ENCODE measurements at places on chromosomes 5 and 9. TPM values are rescaled to one million over a fixed set of nuclear protein-coding genes. Genes with fewer than 3 reads are reported as not detected.

The IL13 gene
- total RNA-seq = not detected

DNA sequence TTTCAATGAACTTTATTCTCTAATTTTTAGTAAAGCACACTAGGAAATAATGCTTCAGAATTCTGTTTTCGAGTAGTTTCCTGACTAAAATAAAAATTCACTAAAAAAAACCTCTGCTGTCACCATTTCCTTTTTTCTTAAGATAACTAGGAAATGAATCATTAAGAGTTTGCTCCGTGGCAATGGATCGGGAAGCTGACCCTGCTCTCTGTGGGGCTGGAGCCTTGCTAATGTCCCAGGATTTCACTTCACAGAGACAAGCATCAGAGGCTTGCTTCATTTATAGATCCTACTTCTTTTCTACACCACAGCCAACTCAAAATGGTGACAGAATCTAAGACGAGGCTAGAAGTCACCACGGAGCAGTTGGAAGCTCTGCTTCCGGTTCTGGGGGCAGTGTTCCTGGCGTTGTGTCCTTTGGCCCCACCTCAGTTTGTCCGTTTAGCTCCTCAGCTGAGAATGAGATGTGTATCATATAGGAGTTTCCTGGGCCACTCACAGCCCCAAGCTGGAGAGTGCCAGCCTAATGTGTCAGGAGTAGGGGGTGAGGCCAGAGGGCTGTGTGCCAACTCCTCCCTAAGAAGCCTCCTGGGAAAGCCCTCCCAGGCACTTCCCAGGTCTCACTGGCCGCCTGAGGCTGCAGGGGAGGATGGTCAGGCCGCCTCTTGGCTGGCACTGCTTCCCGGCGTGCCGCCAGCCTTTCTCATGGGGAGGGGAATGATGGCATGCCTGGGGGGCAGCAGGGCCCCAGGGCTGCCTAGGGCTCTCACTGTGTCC is 19.6 kb downstream of the TENT4A start:
- H3K27ac ChIP-seq = peak overlapping the region; percentile 34
- no peaks in the 10 kb centered on the region for H3K27me3 ChIP-seq
- no peak for DNase-seq
- H3K4me3 ChIP-seq = no peak overlapping the region
- peaks cover 18% of the 10 kb centered on the region for H3K4me1 ChIP-seq
- H3K36me3 ChIP-seq = no peaks in the 10 kb centered on the region

DNA sequence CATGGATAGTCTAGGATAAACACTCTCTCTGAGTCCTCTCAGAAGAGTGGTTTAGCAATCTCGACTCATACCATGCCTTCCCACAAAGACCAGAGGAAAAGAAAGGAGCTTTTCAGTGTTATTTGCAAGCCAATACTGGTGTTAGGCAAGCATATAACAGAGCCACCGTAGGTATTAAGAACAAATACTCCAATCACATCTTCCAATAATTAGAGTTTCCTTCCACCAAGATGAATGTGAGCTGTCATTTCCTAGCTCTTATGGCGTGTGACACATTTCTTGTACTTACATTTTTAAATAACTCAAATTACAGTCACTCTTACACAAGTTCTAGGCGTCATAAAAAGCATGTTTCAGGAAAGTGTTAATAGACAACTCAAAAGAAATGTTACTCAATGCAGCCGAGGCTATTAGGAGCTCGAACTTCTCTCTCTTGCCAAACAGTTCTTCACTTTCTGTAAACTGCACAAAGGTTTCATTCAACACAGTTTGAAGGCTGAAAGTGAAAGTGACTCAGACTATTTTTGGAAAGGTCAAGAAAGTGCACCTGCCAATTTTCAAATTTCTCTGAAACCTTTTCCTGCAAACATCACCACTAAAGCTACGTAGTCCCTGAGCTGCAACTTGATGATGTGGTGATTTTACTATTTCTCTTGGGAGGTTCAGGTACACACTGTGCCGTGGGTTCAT is 153.8 kb downstream of the AUH start:
- no peak for DNase-seq
- H3K4me1 ChIP-seq = peaks cover 22% of the 10 kb centered on the region
- peak overlapping the region; percentile 88 for H3K27ac ChIP-seq

- no peaks in the 10 kb centered on the region for H3K27me3 ChIP-seq
- no peak for DNase-seq
- H3K27ac ChIP-seq = no peak overlapping the region
- peaks cover 7% of the 10 kb centered on the region for H3K4me1 ChIP-seq
- no peak overlapping the region for H3K4me3 ChIP-seq
- H3K36me3 ChIP-seq = no peaks in the 10 kb centered on the region
Observed at GRCh38 chr9:20579524-20580314, 42.6 kb downstream of the MLLT3 start.

DNA sequence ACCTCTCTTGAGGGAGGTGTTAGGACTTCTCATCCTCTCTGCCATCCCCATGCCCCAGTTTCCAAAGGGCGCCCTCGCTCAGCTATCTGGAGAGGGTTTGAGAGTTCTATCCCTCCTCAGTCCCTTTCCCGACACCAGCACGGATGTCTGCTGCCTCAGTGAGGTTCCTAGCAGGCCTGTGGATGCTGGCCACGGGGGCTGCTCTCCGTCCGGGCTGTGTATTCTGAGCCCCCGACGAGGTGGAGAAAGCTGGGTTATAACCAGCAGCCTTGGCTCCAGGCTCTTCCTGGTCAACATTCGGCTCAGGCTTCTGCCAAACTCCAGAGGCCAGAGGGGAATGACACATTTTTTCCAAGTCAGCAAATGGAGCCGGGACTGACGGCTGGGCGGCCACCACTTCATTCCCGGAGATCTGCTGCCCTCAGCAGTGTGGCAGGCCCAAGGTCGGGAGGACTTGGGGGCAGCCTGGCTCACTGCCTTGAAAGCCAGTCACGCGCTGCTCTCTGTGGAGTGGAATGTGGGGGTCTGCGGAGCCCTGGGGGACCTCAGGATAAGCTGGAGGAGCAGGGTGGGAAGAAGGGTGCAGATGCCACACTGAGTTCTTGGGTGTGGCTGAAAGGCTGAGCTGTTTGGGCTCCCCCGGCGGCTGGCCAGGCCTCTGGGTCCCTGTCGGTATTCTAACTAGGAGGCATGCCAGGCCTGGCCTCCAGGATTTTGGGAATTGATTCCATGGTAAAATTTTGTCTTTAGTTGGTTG is 27.4 kb downstream of the PTPA start:
- no peaks in the 10 kb centered on the region for H3K27me3 ChIP-seq
- H3K4me3 ChIP-seq = no peak overlapping the region
- peaks cover 52% of the 10 kb centered on the region for H3K4me1 ChIP-seq
- H3K27ac ChIP-seq = peak overlapping the region; percentile 99
- no peak for DNase-seq

The MYORG gene
- 6.9 TPM for total RNA-seq

- H3K4me1 ChIP-seq = no peaks in the 10 kb centered on the region
Observed at GRCh38 chr5:164361986-164362385, 856.6 kb downstream of the MAT2B start.

DNA sequence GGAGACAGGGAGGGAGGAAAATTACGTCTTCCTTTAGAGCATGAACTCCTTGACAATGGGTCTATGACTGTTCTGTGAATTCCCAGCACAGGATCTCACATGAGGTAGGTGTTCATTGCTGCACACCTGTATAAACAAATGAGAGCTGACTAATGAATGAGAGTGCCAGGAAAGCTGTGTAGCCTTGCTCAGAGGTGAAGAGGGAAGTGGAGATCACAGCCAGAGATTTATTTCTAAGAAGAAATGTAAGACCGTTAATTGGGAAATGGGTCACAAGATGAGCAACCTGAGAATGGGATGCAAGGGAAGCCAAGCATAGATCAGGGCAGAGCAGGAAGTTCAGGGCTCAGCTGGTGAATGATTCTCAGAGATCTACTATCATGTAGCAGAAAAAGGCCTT is 295.1 kb downstream of the CDK5RAP2 start:
- DNase-seq = no peak
- H3K27me3 ChIP-seq = no peaks in the 10 kb centered on the region
- no peak overlapping the region for H3K4me3 ChIP-seq
- H3K36me3 ChIP-seq = no peaks in the 10 kb centered on the region

The ZNF169 gene
- 4.1 TPM for total RNA-seq

DNA sequence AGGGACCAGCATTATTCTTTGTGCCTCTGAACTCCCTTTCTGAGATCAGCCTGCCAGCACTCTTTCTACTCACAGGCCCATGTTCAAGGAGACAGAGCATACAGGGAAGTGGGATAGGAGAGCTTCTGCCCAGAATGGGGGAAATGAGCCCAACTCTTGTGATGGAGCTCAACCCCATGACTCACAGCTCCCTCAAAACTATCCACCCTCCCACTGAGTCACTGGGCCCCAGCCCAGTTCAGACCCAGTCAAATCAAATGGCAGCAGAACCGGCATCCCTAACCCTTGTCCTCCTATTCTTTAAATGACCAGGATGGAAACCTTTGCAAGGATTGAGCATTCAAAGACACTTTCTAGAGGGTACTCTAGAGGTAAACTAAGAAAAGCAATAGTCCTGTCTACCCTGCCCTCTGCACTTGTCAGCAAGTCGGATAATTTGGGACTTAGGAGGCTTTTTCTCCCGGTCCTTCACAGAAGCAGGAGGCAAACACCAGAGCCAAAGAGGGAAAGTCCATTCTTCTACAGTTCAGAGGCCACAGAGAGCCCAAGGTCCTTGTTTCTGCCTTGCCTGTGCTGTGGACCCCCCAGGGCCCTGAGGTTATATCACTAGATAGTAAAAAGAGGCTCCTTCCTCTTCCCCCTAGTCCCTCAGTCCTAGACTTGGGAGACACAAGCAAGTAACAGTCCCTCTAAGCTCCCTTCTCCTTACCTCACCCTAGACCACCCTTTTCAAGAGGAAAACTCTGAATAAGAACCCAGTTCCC is 3.2 kb downstream of the ATOSB start:
- no peaks in the 10 kb centered on the region for H3K36me3 ChIP-seq
- DNase-seq = no peak
- no peaks in the 10 kb centered on the region for H3K27me3 ChIP-seq
- H3K4me1 ChIP-seq = peaks cover 41% of the 10 kb centered on the region
- peak overlapping the region; percentile 85 for H3K4me3 ChIP-seq
- H3K27ac ChIP-seq = peak overlapping the region; percentile 82

DNA sequence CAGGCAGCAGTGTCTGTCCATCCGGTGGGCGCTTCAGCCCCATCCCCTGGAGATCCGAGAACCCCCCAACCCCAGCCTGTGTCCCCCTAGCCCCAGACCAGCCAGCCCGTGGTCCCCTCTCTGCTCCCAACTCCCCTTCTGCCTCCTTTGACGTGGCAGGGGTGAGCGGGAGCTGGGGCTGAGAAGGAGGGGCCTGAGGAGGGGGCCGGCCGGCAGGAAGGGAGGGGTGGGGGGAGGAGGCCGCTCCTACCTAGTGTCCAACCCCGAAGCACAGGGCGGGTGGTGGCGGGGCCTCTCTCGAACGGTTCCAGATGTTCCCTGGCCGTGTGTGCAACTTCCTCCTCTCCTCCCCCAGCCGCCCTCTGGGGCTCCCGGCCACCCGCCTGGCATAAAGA is 31.0 kb downstream of the GOLGA2 start:
- peak overlapping the region; percentile 22 for H3K4me3 ChIP-seq
- peak overlapping the region; percentile 78 for H3K27ac ChIP-seq
- no peaks in the 10 kb centered on the region for H3K27me3 ChIP-seq
- H3K36me3 ChIP-seq = no peaks in the 10 kb centered on the region
- peak; percentile 89 for DNase-seq
- peaks cover 21% of the 10 kb centered on the region for H3K4me1 ChIP-seq

The GZMA gene
- total RNA-seq = 4.0 TPM

The S1PR3 gene
- 15.8 TPM for total RNA-seq

- no peaks in the 10 kb centered on the region for H3K27me3 ChIP-seq
- H3K27ac ChIP-seq = peak overlapping the region; percentile 55
- no peak overlapping the region for H3K4me3 ChIP-seq
- no peaks in the 10 kb centered on the region for H3K4me1 ChIP-seq
- H3K36me3 ChIP-seq = no peaks in the 10 kb centered on the region
- no peak for DNase-seq
Observed at GRCh38 chr9:77534376-77535057, 113.6 kb downstream of the GNA14 start.

The LYRM7 gene
- 7.9 TPM for total RNA-seq

DNA sequence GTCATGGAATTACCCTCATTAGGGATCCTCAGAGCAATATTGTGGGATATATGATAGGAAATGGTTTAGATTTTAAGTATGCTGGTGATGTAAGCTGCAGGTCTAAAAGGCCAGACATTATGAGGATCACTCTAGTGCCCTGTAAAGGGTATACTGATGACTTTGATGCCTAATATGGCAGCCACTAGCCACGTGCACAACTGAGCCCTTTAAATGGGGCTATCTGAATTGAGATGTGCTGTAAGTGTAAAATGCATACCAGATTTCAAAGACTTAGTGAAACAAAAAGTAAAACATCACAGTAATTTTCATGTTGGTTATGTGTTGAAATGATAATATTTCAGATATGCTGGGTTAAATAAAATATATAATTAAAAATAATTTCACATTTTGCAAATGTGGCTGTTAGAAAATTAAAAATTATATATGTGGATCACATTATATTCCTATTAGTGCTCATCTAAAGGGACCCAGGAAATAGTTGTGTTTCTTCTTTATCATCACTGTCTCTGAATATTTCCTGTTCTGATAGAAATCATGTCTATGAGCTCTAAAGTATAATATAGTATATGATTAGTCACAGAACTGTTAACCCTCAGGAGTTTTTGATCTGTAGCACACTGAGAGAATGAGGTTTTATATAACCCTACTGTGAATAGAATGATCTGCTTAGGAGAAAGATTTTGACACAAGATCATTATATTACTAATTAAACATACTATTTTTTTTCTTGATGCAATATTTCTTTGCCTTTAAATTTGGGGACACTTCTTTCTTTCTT is 50.1 kb downstream of the OSTF1 start:
- H3K4me3 ChIP-seq = no peak overlapping the region
- no peaks in the 10 kb centered on the region for H3K27me3 ChIP-seq
- peaks cover 24% of the 10 kb centered on the region for H3K4me1 ChIP-seq
- H3K27ac ChIP-seq = no peak overlapping the region
- DNase-seq = no peak
- H3K36me3 ChIP-seq = peaks cover 95% of the 10 kb centered on the region

The RFESD gene
- total RNA-seq = 2.7 TPM

GRCh38 chr9:2872250-2872930 is 28.5 kb upstream of the PUM3 start:
- no peaks in the 10 kb centered on the region for H3K4me1 ChIP-seq
- H3K27ac ChIP-seq = no peak overlapping the region
- no peak overlapping the region for H3K4me3 ChIP-seq
- peaks cover 24% of the 10 kb centered on the region for H3K27me3 ChIP-seq
- peak; percentile 49 for DNase-seq
- H3K36me3 ChIP-seq = no peaks in the 10 kb centered on the region

DNA sequence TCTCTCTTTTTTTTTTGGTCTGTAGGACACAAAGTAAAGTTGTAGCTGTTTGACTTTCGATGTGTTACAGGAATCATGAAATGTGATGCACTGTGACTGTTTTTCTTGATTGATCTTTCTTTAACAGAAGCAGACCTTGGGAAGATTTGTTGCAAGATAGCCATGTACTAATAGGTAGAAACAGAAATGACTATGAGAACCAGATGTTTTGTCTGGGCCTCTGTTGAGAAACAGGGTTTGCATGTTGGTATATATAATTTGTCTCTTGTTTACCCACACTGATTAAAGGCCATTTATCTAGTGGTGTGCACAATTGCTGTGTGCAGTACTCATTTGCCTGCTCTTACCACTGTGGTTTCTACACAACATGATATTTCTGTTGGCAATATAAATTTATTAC is 125.1 kb downstream of the HACD4 start:
- DNase-seq = no peak
- no peak overlapping the region for H3K4me3 ChIP-seq
- H3K27ac ChIP-seq = no peak overlapping the region
- H3K27me3 ChIP-seq = no peaks in the 10 kb centered on the region

The BTNL3 gene
- not detected for total RNA-seq

- no peaks in the 10 kb centered on the region for H3K27me3 ChIP-seq
- peak overlapping the region; percentile 95 for H3K27ac ChIP-seq
Observed at GRCh38 chr5:132495667-132496190, 5.2 kb upstream of the IRF1 start.

Data from left lung (tissue), 14 donors.